B cell (primary cell): ENCODE measurements at places on chromosomes 13 and 19.

GRCh38 chr13:79939689-79940088 is 401.2 kb downstream of the SPRY2 start:
- no peak for DNase-seq

DNA sequence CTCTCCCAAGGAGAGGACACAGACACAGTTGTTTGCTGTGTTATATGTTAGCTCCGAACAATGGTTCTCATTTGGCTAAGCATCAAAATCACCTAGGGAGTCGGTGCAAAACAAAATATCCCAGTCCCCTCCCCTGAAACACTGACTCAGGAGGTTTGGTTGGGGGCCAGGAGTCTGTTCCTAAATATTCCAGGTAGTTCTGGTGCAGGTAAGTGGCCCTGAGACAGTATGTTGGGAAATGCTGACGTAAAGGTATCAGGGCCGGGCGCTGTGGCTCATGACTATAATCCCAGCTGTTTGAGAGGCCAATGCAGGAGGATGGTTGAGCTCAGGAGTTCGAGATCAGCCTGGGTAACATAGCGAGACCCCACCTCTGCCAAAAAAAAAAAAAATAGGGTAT is 2.3 kb upstream of the MAP2K7 start:
- no peak for DNase-seq

- peak; percentile 31 for DNase-seq
Observed at GRCh38 chr13:51612867-51613266, 28.6 kb downstream of the WDFY2 start.

GRCh38 chr13:71659404-71659803 is 207.6 kb downstream of the DACH1 start:
- no peak for DNase-seq

DNA sequence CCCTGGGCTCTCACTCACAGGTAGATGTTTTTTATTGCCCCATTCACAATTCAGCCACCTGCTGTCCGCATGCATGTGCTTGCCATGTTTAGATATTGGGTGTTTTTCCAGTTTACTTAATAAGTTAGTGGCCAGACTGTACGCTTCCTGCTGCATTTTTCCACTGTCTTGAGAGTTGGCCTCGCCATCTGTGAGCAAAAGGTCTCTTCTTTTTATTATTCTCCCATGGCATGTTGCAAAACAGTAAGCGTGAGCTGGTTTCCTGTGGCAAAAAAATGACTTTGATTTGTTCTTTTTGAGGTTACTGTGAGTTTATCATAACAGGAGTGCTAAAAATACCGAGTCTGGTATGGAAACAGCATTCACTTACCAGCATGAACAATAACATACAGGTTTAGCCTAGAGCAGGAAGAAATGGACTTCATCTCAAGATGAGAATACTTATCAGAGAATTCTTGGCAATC is 46.0 kb downstream of the SAE1 start:
- no peak for DNase-seq

GRCh38 chr13:52707375-52707774 is 32.2 kb downstream of the CNMD start:
- no peak for DNase-seq

GRCh38 chr13:113581871-113582270 is 2.7 kb upstream of the TFDP1 start:
- DNase-seq, result no peak

GRCh38 chr19:32902448-32902847 is 32.9 kb upstream of the SLC7A9 start:
- DNase-seq, result no peak

GRCh38 chr13:33213024-33213768 is 72.4 kb downstream of the STARD13 start:
- no peak for DNase-seq

DNA sequence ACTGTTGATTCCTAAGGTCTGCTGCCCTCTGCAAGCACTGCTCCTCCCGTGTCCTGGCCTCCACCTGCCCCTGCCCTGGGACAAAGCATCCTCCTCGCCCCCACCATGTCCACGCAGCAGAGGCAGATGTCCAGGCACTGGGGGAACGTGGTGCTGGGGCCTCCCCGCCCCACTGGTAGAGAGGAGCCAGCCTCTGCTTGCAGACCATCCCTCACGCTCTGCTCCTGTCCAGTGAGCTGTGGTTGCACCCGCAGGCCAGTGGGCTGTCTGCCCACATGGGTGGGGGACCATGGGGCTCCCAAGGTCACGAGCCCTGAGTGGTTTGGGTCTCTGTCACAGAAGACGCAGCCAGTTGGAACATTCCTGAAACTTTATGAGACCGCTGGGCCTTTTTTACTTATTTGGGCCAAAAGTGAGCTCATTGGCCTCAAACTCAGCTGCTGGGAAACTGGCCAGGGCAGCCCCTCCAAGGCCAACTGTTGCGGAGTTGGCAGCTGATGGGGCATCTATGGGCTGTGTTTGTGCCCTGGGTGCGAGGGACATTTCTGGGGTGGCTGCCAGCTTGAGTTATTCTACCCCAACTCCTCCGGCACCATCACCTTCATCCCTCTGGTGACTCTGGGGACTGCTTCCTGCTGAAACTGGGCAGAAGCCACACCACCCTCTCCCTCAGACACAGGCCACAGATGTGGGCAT is 64.8 kb upstream of the F7 start:
- no peak for DNase-seq

GRCh38 chr19:48870048-48870447 is 1.6 kb upstream of the PLEKHA4 start:
- no peak for DNase-seq

- no peak for DNase-seq
Observed at GRCh38 chr13:69706807-69707206, 400.8 kb upstream of the ATXN8OS start.

GRCh38 chr13:41848435-41849255 is 112.3 kb downstream of the VWA8 start:
- no peak for DNase-seq

DNA sequence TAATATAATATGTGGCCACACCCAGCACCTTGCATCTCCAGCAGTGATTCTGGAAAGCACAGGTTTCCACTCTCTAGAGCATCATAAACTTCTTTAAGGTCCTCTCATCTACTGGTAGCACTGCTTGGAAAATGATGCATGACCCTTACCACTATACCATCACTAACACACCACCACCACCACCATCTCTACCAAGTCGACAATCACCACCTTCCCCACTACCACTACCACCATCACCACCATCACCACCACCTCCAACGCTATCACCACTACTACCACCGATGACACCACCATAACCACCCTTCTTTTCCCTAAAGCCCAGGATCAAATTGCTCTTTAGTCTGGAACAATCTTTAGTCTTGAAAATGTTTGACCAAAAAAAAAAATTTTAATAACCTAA is 390.4 kb downstream of the SUCLA2 start:
- no peak for DNase-seq

DNA sequence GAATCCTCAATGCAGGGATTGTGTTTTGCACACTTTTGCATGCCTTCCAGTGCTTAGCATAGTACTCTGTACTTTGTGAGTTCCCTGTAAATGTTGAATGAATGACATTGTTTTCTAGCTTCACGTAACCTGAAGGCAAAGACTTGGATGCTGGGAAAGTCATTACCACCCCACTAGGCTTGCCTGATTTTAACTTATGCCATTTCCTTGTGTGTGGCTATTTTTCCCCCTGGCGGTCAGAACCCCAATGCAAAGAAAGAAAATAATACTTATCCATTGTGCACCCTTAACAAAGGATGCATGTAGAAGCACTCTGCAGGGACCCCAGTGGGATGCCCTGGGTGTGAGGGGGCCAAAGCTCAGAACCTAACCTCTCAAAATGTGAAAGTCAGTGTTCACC is 1.2 kb upstream of the ENOX1 start:
- no peak for DNase-seq

GRCh38 chr13:94061301-94061700 is 418.2 kb downstream of the DCT start:
- no peak for DNase-seq

- no peak for DNase-seq
Observed at GRCh38 chr19:51333836-51334460, 8.0 kb downstream of the VSIG10L start.

- DNase-seq, result no peak
Observed at GRCh38 chr19:48826606-48827020, 9.7 kb downstream of the HSD17B14 start.

DNA sequence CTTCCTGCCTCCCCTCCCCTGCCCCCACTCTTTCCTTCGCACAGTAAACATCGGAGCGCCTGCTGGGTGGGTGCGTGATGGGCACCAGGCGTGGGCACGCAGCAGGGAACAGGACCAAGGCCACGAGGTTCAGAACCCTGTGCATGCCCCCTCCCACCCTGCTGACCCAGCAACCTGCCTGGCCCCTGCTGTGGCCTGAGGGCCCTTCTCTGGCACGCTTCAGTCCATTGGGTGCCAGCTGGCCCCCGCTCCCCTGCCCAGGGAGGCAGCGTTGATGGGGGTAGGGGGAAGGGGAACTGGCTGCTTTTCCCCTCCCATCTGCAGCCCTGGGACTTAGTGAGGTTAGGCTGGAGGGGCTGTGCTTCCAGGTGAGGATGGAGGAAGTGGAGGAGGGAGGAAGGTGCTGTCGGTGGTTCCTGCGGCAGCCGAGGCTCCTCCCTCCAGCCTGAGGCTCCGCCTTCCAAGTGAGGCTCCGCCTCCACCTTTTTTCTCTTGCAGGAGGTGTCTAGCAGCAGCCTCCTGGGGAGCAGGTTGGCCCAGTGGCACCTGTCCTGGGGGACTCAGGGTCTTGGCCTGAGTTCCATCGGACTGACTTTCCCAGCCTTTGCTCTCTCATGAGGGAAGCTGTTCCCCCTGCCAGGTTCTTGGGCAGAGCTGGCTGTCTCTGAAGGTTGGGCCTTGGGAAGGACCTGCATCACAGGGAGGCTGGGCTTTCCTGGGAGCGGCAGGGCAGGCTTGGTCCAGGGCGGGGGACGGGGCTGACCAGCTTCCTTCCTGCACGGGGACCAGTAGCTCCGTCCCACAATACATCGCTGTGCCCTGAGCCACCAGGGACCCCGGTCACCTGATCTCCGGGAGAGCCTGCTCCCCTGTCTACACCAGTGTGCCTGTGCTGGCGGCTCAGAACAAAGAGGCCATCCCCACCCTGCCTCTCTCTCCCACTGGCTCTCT is 7.3 kb downstream of the PIAS4 start:
- peak; percentile 54 for DNase-seq

GRCh38 chr13:98626298-98626935 is 49.5 kb upstream of the STK24 start:
- DNase-seq, result no peak

GRCh38 chr13:75445717-75446499 is 36.1 kb downstream of the TBC1D4 start:
- DNase-seq, result no peak

DNA sequence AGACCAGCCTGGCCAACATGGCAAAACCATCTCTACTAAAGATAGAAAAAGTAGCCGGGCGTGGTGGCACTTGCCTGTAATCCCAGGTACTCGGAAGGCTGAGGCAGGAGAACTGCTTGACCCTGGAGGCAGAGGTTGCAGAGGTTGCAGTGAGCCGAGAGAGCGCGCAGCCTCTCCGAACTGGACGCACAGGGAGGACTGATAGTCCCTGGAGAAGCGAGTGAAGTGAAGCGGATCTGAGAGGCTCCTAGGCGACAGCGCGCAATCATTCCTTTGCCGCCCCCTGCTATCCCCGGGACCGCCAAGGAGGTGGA is 233 bp downstream of the ZNF561 start:
- DNase-seq, result no peak

GRCh38 chr19:958967-959855 is 24.9 kb upstream of the WDR18 start:
- DNase-seq, result no peak

DNA sequence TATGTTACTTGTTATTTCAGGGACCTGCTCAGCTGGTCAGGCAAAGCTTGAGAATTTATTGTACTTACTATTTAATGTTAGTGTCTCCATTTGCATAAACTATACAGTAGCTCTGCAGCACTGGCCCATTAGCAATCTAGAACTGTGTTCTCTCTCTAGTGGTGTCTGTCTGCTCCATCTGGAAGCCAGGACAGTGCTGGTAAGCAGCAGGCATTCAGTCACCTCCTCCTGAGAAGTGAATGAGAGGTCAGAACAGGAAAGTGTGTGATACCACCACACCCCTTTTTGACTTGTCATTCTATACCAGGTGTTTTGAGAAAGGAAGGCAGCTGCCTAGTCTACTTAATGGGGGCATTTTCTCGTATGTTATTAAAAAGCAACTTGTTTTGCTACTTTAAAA is 3.9 kb downstream of the COG3 start:
- no peak for DNase-seq

DNA sequence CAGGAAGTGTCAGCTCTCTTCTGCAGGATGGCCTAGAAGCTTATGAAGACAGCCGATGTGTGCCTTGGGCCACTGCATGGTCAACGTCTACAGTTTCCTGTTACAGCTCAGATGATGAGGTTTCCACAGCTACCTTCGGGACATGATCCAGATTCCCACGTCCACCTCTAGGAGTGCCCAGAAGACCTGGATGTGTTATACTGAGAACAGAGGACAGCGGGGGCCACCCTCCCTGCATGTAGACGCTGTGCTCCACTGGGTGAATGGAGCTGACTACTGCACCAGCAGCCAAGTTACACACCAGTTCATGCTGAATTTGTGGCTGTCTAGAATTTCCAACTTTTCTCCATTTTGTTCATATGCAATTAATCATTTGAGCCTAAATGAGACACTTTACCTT is 78.5 kb upstream of the MTIF3 start:
- no peak for DNase-seq

DNA sequence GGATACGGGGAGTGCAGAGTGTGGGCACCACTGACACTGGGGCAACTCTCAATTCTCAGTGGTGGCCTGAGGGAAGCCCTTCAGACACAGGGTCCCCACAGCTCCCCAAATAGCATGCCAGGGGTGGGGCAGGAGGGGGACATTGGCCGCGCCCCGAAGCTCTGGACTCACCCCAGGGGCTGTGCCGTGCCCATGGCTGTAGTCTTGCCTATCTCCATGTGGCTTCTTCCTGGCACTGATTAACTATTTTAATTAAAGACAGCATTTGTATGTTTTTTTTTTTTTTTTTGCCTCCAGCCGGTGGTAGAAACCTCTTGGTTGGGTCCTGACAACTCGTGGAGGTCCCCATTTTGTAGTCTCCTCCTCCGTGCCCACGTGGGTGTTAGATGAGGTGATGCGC is 23.3 kb downstream of the GATAD2A start:
- DNase-seq, result no peak

GRCh38 chr13:40114305-40114896 is 458.9 kb downstream of the COG6 start:
- DNase-seq, result no peak

DNA sequence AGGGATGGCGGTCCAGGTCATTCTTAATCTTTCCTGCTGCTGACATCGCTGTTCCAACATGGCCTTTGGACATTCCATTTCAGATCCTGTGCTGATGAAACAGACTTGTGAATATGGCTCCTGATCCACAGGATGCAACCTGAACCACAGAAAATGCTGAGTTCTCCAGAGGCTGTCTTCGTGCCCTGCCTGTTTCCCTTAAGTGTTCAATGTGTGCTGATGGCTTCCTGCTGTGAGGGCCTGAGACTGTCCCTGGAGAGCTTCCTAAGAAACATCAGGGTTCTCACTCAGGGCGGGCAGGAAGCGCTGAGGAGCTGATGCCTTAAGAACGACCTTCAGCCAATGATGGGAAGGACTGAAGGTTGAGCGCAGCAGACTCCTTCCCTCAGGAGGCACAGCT is 909.4 kb downstream of the UQCRFS1 start:
- no peak for DNase-seq
